ENCODE measurements at places on chromosomes 4 and X.

DNA sequence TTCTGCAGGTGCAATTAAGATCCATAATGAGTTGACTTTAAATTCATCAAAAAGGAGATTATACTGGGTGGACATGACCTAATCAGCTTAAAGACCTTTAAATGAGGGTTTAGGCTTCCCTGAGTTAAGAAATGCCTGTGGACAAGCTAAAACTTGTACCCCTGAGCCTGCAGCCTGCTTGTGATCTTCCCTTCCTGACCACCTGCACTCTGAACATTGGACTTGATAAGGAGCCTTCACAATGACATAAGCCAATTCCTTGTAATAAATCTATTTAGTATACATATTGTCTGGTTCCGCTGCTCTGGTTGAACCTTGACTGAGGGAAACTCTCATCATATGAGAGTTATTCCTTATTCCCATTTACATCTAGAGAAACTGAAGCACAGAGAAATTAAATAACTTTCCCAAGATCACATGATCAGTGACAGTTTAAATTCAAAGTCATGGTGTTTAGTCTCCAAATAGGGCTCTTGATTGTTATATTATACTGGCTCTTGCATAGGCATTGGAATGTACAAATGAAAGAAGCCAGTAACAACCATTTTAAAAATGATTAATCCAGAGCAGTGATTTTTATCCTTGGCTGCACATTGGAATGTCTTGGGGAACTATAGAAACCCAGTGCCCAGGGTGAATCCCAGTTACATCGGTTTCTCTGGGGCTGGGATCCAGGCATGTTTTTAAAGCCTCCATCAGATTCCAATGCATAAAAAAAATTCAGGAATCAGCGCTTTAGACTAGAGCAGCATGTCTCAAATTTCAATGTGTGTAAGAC lies 136.1 kb downstream of the MSL3 start:
- no peak for DNase-seq

DNA sequence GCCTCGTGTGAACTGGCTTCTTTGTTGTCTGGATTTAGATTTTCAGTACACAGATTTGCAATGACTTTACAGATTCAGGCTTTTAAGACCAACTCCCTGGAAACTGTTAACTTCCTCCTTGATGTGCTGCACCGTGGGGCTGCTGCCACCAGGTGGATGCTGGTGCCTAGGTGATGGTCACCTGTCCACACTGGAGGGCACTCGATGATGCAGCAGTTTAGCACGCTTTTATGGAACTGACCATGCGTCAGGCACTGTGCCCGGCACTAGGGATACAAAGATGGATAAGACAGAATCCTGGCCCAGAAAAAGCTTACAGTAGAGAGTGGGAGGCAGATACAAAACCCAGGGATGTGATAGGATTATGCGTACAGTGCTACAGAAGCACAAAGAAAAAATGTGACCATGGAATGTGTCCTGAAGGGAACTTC lies 180.7 kb downstream of the CEP135 start:
- DNase-seq: no peak

DNA sequence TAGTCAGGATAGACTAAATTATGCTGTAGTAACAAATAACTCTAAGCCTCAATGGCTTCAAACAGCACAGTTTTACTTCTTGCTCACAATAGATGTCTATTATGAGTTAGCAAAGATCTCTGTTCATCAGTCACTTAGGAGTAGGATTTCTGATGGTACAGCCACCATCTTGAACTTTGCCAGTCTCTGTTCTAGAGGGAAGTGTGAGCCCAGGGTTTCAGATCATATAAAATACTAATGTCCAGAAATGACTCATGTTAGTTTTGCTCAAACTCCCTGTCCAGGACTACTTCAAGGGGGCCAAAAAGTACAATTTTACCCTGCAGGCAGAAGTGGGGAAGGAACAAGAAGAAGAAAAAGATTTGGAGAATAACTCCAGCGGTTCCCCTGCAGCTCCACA lies 77.1 kb upstream of the LSM6 start:
- DNase-seq: no peak

- DNase-seq: no peak
These were observed 20.5 kb downstream of the AIFM1 start for GRCh38 chrX:130145123-130145522.

DNA sequence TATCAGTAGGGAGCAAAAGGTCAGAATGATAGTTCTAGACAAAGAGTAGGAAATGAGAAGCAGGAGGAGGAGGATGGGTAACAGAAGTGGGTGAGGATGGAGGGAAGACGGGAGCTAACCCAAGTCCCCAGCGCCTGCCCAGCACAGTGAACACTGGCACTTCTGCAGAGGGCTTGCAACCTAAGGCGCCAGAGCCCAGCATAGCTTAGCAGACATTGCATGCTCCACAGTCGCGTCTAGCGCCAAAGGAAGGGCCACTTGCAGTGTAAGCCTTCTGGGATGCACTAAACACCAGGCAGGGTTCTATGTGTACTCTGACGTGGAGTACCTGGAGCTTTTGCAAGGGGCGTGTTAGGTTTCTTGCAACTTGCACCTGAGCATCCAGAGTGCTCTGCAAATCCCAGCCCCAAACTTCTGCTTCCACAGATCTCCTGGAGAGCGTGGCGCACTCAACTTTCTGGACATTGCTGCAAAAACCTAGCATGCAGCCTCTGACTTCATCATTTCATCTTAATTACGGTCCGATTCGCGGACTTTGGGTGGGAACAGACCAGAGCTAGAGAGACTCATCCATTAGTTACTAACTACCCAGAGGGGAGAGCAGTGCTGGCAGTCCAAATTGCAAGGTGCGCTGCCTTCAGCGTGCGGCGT lies 46.5 kb upstream of the NKAP start:
- DNase-seq: no peak

DNA sequence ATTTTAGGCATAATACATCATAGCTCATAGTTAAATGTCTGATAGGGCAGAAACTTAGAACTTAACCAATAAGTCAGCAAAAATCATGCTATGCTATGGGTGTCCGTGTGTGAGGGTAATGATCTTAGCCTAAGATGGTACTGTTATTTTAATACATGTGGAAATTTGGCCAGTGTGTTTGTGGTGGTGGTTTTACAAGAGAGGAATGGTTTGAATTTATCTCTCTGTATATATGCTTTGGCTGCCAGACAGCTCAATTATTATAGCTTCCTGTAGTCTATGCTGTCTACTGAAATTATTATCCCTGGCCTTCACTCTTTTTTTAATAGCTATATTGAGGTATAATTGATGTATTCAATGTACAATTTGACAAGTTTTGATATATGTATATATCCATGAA lies 21.3 kb downstream of the ZNF330 start:
- no peak for DNase-seq

- no peak for DNase-seq
These were observed 247.4 kb upstream of the GIMD1 start for GRCh38 chr4:106615961-106616360.

GRCh38 chr4:188695261-188695660 lies 556.0 kb downstream of the TRIML1 start:
- no peak for DNase-seq

DNA sequence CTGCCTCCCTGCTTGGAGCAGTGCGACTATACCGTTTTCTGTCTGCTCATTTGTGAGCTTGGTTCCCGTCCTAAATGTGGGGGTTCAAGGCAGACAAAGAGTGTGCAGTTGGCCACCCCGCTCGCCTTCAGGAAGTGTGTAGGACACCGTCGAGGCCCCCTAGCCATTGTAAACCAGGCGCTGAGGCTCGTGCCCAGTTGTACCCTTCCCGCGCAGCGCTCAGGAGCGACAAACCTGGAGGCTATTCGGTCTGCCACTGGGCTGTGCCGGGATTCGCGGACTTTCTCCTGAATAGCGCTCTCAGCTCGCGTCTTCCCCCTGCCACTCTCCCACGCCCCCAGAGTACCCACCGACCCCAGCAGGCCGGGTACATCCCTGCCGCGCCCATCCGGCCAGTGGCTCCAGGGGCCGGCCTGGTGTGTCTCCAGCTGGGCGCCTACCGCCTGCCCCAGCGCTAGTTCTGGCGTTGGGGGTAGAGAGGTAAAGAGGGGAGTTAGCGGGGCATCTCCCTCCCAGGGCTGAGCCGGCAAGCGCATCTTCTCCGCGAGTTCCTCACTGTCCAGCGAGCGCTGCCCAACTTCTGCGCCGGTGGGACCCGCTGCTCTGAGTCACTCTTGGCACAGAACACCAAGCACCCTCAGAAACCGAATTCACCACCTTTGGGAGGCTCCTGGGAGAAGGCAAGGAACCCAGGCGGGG lies 880 bp upstream of the LONRF3 start:
- DNase-seq: no peak

DNA sequence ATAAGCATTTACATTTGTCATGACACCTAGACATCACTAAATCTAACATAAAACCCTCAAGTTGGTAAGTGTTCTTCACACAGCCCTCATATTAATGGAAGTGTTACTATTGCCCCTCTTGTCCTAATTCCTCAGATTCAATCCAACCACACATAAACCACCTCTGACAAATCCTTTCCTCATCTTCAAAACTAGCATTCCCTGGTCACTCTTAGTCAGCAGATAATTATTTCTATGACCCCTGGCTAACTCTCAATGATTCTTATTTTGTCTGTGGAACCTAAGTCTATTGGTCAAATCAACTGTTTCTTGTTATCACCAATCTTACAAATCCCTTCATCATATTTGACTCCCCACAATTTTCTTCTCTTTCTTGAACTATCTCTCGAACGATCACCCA lies 168.6 kb downstream of the PPP3CA start:
- no peak for DNase-seq

GRCh38 chr4:30720021-30720660 lies at the start of gene PCDH7:
Gene PCDH7 (plus strand): TSS chr4:30720369. CDS start chr4:30721423, 1,054 bp downstream.
- DNase-seq: no peak

GRCh38 chr4:95049551-95050233 lies 291.9 kb downstream of the BMPR1B start:
- no peak for DNase-seq

DNA sequence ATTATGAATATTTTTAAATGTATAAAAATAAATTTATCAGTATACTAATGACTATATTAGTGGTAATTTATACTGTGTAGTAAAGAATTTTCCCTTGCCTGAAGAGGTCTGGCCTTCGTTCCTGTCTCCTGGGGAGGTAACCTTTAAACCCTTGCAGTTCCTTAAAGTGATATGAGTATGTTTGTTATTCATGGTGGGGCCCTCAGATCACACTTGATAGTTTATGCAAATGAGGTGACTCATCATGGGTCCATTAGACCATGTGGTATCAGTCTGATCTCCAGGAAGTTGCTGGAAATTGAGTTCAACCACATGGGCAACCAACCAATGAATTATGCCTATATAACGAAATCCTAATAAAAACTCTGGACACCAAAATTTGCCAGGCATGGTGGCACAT lies 904.1 kb downstream of the RPA4 start:
- DNase-seq: no peak

DNA sequence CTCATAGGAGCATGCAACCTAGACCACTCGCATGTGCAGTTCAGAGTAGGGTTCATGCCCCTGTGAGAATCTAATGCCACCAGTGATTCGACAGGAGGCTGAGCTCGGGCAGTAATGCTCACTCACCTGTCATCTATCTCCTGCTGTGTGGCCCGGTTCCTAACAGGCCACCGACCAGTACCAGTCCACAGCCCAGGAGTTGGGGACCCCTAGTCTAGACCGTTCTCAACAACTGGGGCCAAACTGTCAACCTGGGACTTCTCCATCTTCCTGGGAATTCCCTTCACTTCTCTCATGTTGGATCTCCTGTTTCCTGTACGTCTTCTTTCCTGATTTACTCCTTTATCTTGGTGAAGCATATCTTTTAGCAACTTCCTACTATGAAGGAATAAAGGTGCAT lies 79.4 kb upstream of the HELT start:
- no peak for DNase-seq

- DNase-seq: no peak
These were observed 399.6 kb downstream of the NLGN4X start for GRCh38 chrX:5829060-5829459.

DNA sequence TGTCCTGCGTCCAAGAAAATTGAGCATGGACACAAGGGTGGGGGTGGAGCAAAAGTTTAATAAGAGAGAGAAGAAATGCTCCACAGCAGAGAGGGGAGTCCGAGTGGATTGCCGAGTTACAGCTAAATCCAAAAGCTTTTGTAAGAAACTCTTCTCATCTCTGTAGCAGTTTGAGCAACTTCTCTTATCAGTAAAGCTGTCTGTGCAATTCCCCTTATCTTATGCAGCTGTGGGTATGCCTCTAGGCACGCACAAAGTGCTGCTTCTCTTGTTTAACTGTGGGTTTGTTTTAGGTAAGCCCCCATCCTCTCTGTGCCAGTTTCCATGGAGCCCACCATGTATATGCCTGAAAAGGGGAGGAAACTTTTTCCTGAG lies 44.8 kb downstream of the HMGB2 start:
- DNase-seq: peak; percentile 89

GRCh38 chr4:102625232-102625930 lies 124.2 kb downstream of the NFKB1 start:
- DNase-seq: peak; percentile 61

DNA sequence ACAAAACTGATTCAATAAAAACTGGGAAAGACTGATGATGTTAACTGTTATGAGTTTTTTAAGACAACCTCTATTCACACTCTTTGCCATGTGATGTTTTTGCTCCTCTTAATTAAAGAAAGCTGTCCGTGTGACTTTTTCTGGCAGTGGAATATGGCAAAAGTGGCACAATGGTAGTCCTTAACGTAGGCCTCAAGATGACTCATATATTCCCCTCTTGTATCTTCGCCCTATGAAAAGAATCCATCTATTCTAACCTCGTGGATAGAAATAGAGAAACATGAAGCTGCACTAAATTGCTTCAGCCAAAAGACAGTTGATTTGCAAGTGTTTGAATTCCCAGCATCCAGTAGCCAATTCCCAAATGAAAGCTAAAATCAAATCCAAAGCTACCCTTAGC lies 603.8 kb upstream of the PCDH7 start:
- DNase-seq: no peak

GRCh38 chr4:2882341-2882740 lies 38.7 kb downstream of the ADD1 start:
- DNase-seq: no peak

DNA sequence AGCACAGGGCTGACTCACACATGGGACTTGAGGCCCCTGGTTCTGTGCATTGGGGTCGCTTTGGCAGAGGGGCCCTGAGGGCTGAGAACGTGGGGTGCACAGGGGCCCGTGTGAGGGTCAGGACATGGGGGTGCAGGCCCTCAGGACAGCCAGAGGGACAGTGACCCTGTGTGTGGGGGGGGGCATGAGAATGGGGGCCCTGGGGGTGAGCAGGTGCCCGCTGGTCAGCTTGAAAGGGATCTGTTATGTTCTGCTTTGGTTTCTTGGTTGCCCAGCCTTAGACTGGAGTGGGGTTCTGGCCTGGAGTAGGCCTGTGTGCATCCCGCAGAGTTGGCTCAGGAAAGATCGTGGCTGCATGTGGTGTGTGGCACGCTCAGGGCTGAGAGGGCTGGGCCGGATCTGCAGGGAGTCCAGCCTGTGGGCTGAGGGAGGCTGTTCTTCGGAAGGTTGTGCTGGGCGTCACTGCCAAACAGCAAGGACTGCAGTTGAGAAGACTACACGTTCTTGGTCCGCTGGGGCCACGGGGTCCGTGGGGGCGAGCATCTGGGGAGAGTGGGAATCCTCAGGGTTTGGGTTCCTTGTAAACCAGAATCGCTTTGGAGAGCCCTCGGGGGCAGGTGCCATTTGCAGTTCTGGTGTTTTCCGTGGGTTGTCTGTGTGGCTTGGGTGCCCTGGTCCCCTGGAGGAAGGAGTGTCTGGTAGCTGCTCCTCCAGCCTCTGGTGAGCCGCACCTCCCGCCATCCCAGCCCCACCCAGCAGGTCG lies 15.2 kb upstream of the UVSSA start:
- no peak for DNase-seq
